ENCODE measurements at places on chromosomes 2 and 18.

GRCh38 chr2:226647621-226648518 is 151.8 kb downstream of the IRS1 start:
- DNase-seq = no peak

DNA sequence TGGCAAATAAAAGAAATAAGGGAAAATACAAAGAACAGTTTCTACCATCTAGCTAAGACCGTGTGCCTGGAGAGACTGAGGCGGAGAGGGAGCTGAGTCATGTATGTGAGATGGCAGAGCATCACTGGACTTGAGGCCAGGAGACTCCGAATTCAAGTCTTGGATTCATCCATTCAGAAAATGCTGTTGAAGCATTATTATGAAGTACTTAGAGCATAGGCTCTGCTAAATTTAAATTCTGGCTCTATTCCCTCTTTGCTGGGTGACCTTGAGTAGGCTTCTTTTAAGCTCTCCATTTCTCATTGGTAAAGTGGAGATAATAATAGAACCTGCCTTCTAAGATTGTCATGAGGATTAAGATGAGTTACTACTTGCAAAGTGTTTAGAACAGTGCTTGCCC is 34.7 kb downstream of the NPHP1 start:
- DNase-seq = no peak

- no peak for DNase-seq
Observed at GRCh38 chr2:64630752-64631151, 23.0 kb downstream of the SERTAD2 start.

DNA sequence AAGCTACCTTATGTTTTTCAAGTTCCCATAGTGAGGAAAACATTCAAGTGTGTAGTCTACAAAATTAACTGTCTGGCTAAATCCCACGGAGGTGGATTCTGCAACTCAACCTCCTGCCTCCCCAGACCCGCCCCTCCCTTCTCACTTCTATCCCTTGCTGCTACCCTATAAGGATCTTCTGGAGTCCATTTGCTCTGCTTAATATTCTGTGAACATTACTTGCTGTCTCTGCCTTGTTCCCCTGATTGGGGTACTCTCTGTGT is 163.2 kb downstream of the KCNE4 start:
- no peak for DNase-seq

DNA sequence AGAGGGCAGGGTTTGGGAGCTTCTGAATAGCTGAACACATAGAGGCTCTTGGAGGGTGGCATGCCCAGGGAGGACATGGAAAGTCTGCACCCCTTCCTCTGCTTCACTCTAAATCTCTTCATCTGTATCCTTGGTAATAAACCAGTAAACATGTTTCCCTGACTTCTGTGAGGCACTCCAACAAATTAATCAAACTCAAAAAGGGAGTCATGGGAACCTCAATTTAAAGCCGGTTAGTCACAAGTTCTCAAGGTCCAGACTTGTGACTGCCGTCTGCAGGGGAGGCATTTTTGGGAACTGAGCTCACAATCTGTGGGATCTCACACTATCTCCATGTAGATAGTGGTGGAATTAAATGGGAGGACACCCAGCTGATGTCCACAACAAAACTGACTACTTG is 33.1 kb upstream of the STON1 start:
- no peak for DNase-seq

DNA sequence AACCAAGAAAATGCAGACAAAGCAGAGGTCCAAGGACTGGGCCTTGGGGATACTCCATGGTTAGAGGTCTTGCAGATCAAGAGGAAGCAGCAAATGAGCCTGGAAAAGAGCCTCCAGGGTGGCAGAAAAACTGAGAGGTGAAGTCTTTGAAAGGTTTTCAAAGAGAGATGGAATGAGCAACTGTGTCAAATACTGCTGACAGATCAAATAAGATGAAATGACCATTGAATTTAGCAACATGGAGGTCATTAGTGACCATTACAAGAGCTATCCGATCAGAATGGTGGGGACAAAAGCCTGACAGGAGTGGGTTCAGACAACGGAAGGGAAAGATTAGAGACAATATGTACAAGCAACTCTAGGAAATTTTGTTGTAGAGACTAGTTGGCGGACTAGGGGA is 1.5 kb downstream of the CLHC1 start:
- DNase-seq = no peak

DNA sequence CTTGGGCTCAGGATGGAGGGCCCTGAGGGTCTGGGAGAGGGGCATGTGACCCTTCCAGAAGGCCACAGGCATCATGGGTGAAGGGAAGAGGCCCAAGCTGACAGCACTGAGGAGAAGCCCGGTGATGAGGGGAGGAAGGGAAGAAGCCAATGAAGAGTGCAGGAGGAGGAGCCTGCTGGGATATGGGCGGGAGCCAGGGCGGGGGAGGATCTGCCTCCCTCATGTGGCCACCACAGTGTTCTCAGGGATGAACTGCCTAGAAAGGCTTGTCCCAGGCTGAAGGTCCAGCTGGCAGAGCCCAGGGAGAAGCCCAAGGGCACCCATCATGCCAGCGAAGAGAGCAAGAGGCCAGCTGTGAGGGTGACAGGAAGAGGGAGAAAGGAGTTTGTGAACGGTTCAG is 24.6 kb upstream of the PLB1 start:
- no peak for DNase-seq

DNA sequence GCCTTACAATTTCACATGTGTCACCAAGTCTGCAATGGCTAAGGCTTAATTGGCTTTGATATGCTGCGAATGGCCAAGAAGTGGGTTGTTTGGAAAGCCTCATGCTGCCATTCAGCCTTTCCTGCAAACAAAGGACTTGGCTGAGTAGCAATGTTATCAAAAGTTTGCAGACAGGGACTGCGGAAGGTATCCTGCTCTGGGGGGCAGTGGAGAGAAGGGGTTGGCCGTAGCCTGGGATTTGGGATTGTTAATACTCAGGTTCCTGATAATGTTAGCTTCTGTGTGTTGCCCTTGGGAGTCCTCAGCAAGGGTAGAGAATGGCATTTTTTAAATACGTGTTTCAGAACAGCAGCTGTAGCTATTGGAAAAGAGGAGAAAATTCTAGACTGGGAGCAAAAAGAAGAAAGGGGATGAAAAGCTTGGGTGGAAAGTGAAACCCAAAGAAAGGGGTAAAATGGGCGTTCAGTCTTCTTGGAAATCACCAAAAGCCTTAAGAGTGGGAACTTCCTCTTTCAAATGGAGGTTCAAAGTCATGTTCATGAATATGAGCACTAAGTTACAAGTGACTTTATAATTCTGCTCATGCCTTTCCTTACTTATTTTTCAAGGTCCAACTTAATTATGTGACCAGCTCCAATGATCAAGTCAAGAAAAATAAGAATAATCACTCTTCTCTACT is 325.1 kb downstream of the RNF144A start:
- DNase-seq = no peak

- DNase-seq = peak; percentile 20
Observed at GRCh38 chr2:43051338-43051737, 175.1 kb downstream of the ZFP36L2 start.

GRCh38 chr18:37383036-37383785 is 182.4 kb downstream of the CELF4 start:
- no peak for DNase-seq

DNA sequence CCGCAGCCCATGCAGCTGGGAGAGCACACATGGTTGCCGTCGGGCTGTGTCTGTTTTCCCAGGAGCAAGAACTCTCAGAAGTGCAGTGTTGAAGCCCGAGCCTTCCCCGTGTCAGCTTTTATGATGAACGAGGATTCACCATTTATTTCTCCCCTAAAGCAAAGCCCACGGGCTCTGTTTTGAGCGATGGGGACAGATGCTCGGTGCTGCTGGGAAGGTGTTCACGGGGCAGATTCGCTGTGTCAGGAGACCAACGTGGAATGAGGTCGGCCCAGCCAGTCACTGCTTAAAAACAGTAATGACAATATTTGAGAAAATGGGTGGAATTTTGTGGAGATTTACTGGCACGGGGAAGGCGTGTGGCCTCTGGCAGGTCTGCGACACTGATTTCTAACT is 43.9 kb downstream of the NFATC1 start:
- no peak for DNase-seq

DNA sequence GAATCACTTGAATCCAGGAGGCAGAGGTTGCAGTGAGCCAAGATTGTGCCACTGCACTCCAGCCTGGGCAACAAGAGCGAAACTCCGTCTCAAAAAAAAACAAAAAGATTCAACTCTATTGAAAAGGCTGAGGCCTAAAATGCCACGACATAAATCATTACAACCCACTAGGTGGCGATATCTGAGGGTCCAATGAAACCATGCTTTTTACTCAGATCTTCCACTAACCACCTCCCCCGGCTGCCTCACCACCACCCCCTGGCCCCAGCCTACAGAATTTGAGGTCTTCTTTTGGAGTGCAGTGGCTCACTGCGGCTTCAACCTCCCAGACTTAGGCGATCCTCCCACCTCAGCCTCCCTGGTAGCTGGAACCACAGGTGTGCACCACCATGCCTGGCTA is 57.5 kb downstream of the AP1S3 start:
- DNase-seq = no peak

- no peak for DNase-seq
Observed at GRCh38 chr2:86700690-86701089, 19.4 kb upstream of the RMND5A start.

DNA sequence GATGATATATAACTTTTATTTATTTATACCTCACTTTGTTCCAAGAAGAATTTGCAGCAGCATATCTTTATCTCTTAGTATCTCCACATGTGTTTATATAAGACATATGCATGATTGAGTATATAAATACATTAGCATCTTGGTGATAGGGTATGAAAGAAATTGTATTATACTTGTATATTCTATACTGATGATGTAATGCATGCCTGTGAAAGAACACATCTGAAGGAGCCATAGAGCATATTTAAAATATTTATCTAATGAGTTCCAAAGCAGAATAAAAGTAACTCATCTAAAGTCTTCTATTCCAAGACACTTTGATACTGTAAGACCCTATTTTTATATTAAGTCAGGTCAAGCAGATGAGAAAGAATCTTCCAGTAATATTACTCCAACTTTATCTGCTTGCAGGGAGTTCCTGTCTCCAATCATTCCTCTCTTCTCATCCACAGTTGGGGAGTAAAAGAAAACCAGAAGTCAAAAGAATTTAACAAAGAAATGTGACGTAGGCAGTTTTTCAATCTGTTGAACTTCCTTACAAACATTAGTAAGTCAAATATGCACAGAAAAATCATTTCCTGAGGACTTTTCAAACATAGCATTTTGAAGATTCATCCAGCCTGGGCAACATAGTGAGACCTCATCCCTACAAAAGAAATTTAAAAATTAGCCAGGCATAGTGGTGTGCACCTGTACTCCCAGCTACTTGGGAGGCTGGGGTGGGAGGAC is 76.7 kb downstream of the DTNB start:
- DNase-seq = no peak

DNA sequence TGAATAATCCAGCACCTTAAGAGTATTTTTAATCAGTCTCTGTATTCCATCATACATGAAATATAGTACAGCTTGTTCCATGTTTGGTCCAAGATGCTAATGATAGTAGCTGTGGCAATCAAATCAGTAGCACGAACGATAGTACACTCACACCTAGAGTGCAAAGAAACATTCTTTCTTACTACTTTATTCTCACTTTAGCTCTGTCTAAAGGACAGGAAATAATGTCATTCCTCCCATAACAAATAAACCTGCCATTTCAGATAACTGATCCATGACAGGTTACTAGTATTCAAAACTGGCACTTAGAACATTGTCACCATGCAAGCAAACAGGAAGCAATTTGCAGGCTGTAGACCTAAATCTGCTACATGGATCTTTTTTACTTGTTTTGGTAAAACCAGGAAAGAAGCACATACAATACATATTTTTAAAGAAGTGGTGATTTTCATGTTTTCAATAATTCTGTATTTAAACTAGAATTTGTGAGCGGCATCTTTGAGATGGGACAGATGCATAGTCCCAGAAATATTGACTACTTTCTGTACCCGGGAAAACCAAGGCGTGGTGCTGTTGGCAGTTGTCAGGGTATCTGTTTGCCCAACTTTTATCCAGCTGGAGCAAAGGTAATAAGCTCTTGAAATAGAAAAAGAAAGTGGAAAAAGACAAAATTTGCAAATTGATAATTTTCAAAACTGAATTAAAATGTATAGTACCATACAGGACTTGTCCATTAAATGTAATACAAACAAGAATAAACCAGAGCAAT is 49.5 kb downstream of the IKZF2 start:
- no peak for DNase-seq

- peak; percentile 23 for DNase-seq
Observed at GRCh38 chr2:234335661-234336228, 161.1 kb downstream of the ARL4C start.

- DNase-seq = no peak
Observed at GRCh38 chr2:37907501-37908225, 17.4 kb upstream of the RMDN2 start.

DNA sequence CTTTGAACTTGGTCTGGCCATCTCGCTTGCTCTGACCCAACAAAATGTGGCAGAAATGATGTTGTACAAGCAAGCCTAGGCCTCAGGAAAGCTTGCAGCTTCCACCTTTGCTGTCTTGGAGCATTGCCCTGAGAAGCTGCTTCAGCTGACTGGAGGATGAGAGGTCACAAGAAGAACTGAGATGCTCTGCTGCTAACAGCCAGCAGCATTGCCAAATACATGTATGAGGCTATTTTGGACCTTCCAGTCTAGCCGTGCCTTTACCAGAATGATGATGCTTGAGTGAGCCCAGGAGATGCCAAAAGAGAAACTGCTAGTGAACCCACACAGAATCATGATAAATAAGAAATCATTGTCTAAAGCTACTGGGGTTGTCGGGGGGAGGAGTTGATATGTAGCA is 13.2 kb upstream of the ITGAV start:
- no peak for DNase-seq

DNA sequence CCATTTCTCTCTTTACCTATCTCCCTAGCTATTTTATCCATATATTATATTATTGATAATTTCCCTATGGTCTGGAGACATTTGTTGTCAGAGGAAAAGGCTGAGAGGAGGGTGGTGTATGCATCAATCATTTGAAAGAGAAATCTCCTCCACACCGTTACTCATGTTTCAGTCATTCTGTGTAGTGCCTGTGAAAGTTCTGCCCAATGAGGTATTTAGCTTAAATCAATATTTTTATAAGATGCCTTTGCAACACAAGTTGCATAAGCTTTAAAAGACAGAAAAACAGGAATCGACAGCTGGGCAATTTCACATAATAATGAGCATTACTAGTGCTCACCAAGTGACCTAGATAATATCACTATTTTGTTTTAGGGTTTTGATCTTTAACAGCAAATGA is 363.7 kb upstream of the FSIP2 start:
- no peak for DNase-seq

DNA sequence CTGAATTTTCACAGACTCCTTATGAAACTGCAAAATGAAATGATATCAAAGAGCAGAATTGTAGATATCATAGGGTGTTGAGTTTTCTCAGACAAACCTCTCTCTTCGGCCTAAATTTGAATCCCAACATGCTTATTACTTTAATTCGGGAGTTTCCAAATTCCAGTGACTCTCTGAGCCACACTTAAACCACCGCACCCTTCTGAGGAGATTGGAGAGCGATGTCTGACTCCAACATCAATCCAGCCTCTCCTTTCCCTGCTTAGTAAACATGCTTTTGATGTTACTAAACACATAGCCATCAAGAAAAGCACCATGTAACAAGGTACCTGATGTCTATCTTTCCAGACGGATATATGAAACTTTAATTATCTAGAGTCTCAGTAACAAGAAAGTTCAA is 103.1 kb upstream of the ARHGAP28 start:
- no peak for DNase-seq

Data from activated T-cell treated with anti-CD3 and anti-CD28 coated beads for 1 hour (primary cell).